ENCODE measurements at places on chromosomes 16 and 17. TPM values are rescaled to one million over a fixed set of nuclear protein-coding genes. Genes with fewer than 3 reads are reported as not detected.

DNA sequence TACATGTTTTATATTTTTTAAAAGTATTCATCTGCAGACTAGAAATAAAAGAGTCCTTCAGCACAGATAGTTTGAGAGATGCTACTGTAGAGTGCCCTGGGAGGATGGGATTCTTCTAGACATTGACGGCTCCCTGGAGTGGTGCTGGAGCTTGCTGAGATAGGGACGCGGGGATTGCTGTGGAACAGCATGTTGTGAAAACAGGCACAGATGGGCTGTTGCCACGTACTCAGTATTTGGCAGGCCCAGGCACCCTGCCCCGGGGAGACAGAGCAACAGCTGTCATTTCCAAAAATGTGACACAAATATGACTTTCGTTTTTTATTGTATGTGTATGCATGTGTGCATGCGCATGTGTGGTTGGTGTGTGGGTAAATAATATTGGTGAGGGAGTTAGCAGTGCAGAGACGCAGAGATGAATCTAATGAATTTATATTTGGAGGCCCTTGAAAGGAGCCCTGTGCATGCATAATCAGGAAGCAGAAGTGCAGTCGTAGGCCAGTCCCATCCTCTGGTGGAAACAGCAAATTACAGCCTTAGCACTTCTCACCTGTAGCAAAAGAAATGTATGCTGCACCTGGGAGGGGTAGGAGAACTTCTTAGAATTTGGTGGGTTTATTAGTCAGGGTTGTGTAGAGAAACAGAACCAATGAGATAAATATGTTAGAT is 6.2 kb upstream of the ABCA8 start:
- DNase-seq: peak; percentile 52

DNA sequence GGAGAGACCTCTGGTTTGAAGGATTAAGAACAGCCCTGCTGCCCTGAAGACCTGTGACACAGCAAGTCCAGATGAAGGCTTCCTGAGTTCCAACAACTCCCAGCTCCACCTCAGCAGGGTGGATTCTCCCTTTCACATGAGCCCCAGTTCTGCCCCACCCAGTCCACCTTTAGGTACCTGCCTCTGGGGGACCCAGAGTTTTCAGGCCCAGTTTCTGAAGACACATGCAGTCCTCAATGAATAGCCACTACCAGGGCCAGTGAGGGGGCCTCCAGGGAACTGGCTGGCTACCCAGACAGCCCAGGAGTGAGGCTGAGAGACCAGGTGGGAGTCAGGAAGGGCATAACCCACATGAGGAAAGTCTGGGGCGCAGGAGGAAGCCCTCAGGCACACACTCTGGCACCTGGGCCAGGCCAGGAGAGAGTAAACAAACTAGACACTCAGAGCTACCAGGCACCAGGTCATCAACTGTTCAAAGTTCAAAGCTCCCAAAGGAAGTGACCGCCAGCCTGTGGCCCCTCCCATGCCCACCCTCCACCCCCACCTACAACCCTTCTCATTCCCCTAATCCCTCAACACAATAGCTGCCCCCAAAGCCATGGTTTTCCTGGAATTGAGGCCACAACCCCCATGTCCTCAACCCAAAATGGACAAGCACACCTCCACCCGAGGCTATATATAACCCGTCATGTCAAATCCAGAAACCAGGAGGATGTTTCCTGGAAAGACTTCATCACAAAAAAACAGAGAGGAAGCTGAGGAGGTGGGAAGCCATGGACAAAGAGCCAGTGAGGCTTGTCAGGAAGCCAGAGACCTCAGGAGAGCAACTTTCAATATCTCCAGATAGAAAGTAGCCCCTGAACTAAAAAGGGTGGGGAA is 2.1 kb downstream of the MYO18A start:
- no peak for DNase-seq

The ZSCAN10 gene
- not detected for total RNA-seq

DNA sequence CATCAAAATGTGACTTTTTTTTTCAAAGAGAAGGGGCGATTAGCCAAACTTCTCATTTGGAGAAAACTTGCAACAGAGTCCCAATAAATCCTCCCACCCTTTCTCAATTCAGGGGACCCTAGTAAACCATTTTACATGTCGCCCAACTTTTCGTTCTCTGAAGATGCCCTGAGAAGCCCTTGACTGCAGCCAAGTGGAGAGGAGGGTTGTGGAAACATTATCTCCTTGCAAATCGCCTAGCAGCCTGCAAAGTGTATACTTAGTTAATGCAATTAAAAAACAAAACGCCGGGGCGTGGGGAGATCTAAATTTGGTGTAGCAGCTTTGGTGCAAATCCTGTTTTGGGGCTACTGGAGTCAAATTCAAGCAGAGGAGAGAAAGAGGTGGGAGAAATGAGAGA is 1.2 kb upstream of the SHISA9 start:
- no peak for DNase-seq

- no peak for DNase-seq
These were observed 202.2 kb downstream of the ENGASE start for GRCh38 chr17:79276821-79277220.

GRCh38 chr16:78675951-78676792 is 576.7 kb downstream of the WWOX start:
- no peak for DNase-seq

The PRSS21 gene
- total RNA-seq: not detected

The CACNG1 gene
- total RNA-seq: 124 TPM

The RAB11FIP4 gene
- 0.09 TPM for total RNA-seq

DNA sequence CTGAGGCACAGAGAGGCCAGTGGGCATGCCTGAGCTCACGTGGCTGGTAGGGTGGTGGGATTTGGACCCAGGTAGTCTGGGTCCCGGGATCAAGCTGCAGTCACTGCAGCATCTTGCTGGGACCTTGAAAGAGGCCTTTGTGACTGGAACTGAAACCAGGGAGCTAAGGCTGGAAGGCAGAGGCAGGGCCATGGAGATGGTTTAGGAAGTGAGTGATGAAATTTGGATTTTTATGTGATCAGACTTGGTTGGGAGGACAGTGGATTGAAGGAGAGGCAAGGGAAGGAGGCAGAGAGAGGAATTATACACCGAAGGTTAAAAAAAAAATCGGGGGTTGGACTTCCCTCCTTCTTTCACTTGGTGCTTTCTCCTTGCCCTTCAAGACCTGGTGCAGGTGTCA is 255.4 kb upstream of the CACNG5 start:
- no peak for DNase-seq

DNA sequence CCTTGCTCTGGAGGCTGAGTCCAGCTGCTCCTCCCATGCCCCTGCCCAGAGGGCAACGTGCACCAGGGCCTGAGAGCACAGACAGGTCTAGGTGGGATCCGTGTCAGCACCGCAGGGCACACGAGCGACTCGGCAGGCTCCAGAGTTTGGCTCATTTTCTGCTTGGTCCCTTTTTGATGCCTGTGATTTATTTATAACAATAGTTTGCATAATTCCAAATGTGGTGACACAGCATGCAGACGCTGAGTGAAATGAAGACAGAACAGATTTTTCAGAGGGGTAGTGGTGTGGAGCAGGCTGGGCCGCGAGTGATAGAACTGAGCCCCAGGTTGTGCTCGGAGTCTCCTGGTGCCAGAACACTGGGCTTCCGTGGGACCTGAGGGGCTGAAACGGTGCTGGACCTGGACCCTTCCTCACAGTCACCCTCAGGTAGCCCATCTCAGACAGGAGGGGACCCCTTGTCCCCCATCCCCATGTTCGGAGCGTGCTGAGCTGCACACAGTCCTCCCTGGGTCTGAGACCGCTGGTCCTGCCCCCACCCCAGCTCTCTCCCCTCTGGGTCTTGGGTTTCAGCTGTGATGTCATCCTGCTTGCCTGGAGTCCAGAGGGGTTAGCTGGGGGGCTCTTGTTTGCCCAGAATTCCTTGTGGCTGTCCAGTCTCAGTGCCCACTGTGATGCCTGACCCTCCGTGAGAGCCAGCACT is 95.9 kb downstream of the METRNL start:
- peak; percentile 8 for DNase-seq

DNA sequence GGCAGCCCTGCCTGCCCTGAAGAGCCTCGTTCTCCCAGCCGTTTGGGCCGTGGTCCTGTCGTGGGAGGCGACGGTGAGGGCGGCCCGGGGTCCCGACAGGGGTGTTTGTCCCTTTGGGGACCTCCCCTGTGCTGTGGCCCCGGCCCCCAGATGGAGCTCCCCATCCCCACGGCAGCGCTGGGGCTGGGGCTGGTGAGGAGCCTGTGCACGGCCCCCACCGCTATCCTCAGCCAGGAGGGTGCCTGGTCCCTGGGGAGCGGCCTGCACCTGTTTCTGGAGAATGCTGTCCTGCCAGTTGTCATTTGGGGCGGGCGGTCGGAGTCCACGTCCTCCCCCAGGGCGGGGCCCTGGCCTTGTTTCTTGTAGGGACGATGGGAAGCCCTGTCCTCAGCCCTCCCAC is 6.6 kb downstream of the CAPN15 start:
- peak; percentile 81 for DNase-seq

GRCh38 chr16:65667011-65667578 is 545.2 kb upstream of the CDH11 start:
- no peak for DNase-seq

- DNase-seq: no peak
These were observed 11.1 kb downstream of the FANCA start for GRCh38 chr16:89805136-89805905.

The CD7 gene
- total RNA-seq: not detected

DNA sequence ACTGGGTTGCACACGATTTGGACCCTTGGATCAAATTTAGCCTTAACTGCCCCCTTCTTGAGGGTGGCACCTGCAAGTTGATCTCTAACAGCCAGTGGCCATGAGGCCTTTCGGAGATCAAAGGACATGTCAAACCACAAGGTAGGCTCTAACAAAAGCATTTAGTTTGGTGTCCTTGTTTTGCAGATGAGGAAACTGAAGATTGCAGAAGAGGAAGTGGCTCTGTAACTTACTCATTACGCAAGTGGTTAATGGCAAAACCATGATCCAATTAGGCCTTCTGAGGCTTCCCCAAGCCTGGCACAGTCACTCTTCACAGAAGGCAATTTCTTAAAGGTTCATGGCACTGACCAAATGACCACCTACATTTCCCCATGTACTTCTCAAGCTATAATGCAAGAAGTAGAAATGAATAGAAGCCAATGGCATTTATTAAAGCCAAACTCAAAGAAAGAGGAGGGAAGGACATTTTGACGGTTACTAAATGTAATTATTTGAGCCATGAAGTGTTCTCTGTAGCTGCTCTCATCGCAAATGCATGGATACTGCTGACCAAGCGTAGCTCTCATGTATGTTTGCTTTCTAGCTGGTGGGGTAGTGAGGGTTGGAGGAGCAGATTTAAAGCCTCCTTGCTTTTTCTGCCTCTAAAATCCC is 32.8 kb upstream of the ABCC12 start:
- DNase-seq: no peak

The TPSAB1 gene
- total RNA-seq: 7.4 TPM

DNA sequence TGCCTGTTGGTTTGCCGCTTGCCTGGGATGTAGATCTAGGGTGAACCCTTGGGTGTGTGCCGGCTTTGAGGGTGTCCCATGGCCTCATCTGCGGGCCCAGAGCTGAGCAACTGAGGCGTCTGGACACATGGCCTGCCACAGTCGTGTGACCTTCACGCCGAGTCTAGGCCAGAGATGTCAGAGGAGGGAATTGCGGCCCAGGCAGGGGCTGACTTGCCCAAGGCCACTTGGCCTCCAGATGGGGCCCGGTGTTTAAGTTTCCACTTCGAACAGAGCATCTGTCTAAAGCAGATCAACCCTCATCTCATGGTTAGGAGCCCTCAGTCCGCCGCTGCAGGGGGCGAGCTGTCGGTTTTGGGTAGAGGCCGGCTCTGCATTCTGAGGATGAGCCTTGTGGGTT is 28.0 kb upstream of the FOXK2 start:
- no peak for DNase-seq

The TNFRSF17 gene
- not detected for total RNA-seq

The KRTAP9-4 gene
- total RNA-seq: not detected

DNA sequence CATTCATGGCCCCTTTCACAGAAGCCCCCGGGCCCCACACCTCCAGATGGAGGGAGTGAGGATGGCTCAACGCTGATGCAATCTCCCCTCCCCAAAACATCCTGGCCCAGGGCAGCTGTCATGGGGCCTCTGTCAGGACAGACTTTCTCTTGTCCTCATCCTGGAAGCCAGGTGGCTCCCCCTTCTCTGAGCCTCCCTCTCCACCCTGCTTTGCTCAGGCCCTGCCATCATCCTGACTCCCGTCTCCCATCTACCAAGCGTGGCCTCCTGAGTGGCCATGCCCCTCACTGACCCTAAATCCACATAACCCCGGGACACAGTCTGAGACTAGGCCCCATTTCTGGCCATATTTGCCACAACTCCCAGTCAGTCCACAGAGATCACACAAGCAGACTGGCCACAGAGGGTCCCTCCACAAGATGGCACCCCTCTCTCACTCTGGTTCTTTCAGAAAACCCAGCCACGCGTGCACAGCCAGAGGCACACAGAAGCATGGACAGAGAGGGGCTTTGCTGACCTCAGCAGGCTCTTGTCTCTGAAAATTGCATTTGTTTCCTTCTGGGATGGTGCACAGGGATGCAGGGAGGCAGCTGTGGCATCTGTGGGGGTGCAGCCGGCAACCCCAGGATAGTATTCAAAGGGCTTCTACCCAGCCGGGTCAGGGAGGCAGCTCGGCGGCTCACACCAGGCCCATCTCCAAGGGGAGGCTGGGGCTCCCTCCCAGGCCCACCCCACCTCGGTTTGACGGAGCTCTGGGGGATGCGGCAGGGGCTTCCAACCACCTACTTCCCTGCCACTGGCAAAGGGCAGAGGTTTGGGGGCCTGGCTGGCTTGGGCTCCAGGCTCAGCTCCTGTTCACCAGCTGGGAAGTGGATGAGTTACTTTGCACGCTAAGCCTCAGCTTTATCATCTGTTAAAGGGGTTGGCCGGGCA is 16.9 kb downstream of the DOC2B start:
- no peak for DNase-seq

The ITGAX gene
- 0.22 TPM for total RNA-seq

All from gastrocnemius medialis (tissue), 4 donors.